Sigmoid colon (tissue), 7 donors: ENCODE measurements at places on chromosomes 6 and 20. TPM values are rescaled to one million over a fixed set of nuclear protein-coding genes. Genes with fewer than 3 reads are reported as not detected.
A peak's percentile ranks its signal among the peaks of the same experiment; 100 is the strongest.

- DNase-seq, result peak; percentile 62
- H3K27ac ChIP-seq, result no peak overlapping the region
- no peak overlapping the region for H3K4me3 ChIP-seq
- H3K4me1 ChIP-seq, result no peaks in the 10 kb centered on the region
- no peaks in the 10 kb centered on the region for H3K36me3 ChIP-seq
Observed at GRCh38 chr6:167572106-167572505, 247.2 kb downstream of the TTLL2 start.

- H3K36me3 ChIP-seq, result no peaks in the 10 kb centered on the region
- no peak overlapping the region for H3K4me3 ChIP-seq
- H3K27me3 ChIP-seq, result no peaks in the 10 kb centered on the region
- DNase-seq, result no peak
Observed at GRCh38 chr6:34179106-34179720, 33.3 kb upstream of the GRM4 start.

GRCh38 chr6:167211881-167212712, 54.3 kb upstream of the GPR31 start:
- H3K27ac ChIP-seq, result peak overlapping the region; percentile 60
- no peak overlapping the region for H3K4me3 ChIP-seq
- no peak for DNase-seq
- H3K36me3 ChIP-seq, result no peaks in the 10 kb centered on the region

GRCh38 chr6:14031516-14031915, 86.1 kb upstream of the CD83 start:
- H3K4me3 ChIP-seq, result no peak overlapping the region
- no peaks in the 10 kb centered on the region for H3K27me3 ChIP-seq
- H3K4me1 ChIP-seq, result peaks cover 16% of the 10 kb centered on the region
- DNase-seq, result no peak

DNA sequence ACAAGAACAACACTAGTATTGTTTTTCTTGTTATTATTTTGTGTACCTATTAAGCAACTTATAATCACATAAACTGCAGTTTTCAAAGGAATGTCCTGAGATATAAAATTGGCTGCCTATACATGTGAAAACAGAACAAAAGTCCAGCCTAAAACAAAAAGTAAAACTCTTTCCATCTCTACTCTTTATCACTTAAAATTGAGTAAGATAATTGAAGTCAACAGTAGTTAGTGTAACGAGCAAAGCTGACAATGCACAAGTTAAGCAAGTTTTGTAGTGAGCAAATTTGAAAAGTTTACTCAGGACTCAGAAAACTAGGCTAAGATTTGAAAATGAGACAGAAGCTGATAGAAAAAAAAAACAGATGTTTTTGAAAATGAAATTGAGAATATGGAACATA, 941.4 kb upstream of the MAN1A1 start:
- H3K36me3 ChIP-seq, result no peaks in the 10 kb centered on the region
- no peak overlapping the region for H3K4me3 ChIP-seq
- no peak for DNase-seq

Gene CTCFL
- not detected for total RNA-seq

GRCh38 chr6:150514806-150515380, 84.8 kb upstream of the PLEKHG1 start:
- H3K27me3 ChIP-seq, result no peaks in the 10 kb centered on the region
- H3K27ac ChIP-seq, result no peak overlapping the region
- no peak for DNase-seq
- H3K36me3 ChIP-seq, result no peaks in the 10 kb centered on the region
- no peaks in the 10 kb centered on the region for H3K4me1 ChIP-seq
- H3K4me3 ChIP-seq, result no peak overlapping the region

GRCh38 chr6:12371151-12371550, 81.0 kb downstream of the EDN1 start:
- no peak for DNase-seq
- no peak overlapping the region for H3K27ac ChIP-seq
- H3K36me3 ChIP-seq, result no peaks in the 10 kb centered on the region
- no peak overlapping the region for H3K4me3 ChIP-seq
- H3K4me1 ChIP-seq, result no peaks in the 10 kb centered on the region

Gene RAB22A
- 21.3 TPM for total RNA-seq

Gene PHF10
- total RNA-seq, result 64.8 TPM

- H3K4me1 ChIP-seq, result peaks cover 8% of the 10 kb centered on the region
- H3K27me3 ChIP-seq, result no peaks in the 10 kb centered on the region
- no peak overlapping the region for H3K4me3 ChIP-seq
- no peak overlapping the region for H3K27ac ChIP-seq
- H3K36me3 ChIP-seq, result no peaks in the 10 kb centered on the region
Observed at GRCh38 chr6:20711518-20711917, 177.3 kb downstream of the CDKAL1 start.

Gene DEFB124
- not detected for total RNA-seq

GRCh38 chr6:169751242-169752073, at the start of the genes DYNLT2 and ERMARD:
Gene DYNLT2 (minus strand): TSS chr6:169751572. CDS start chr6:169751458, 114 bp downstream.
Gene ERMARD (plus strand): TSS chr6:169751622. CDS start chr6:169751658, 36 bp downstream.
- no peaks in the 10 kb centered on the region for H3K27me3 ChIP-seq
- H3K4me1 ChIP-seq, result peaks cover 26% of the 10 kb centered on the region
- H3K27ac ChIP-seq, result peak within 1 kb of the TSS; percentile 97
- DNase-seq, result peak; percentile 96

Gene STK35
- 12.5 TPM for total RNA-seq

DNA sequence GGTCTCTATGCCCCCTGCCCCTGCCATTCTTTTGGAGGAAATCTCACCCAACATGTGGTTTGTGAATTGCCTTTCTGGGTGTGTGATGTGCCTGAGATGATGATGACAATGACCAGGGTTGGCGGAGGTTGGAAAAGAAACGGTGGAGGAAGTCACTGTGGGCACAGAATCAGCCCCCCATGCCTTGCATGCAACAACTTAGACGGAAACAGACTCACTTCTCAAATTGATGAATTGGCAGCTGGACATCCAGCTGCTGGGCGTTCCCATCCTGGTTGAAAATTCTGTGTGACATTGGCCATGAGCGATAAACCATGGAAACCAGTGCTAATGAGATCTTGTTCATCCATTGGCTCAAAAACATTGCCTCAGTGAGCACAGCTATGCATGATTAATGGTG, 95.8 kb upstream of the LY86 start:
- H3K4me3 ChIP-seq, result no peak overlapping the region
- DNase-seq, result no peak
- H3K27me3 ChIP-seq, result no peaks in the 10 kb centered on the region
- no peaks in the 10 kb centered on the region for H3K4me1 ChIP-seq
- no peak overlapping the region for H3K27ac ChIP-seq

GRCh38 chr20:56592211-56592610, 36.9 kb upstream of the TFAP2C start:
- DNase-seq, result no peak
- no peaks in the 10 kb centered on the region for H3K36me3 ChIP-seq

DNA sequence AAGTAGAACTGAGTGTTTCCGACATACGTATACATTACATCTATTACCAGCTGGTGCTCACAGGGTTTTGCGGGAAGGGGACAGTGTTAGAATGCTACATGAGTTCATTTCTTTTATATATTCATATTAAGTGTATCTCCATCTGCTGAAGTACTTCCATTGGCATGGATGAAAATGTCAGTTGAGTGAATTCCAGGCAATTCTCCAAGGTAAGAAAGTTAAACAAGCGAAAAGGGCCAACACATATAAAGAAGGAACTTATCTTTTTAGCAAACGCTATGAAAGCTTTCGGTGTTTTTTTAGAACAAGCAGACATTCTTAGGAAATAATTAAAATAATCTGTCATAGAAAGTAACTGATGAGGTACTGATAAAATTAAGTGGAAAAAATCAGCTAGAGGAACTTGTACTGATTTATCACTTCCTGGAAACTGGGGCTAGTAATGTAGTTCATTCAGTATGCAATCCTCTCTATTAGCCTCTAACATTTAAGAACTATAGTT, 34.6 kb downstream of the RNF146 start:
- H3K4me1 ChIP-seq, result peaks cover 38% of the 10 kb centered on the region
- H3K27ac ChIP-seq, result peak overlapping the region; percentile 39
- no peaks in the 10 kb centered on the region for H3K36me3 ChIP-seq
- no peak overlapping the region for H3K4me3 ChIP-seq

- H3K36me3 ChIP-seq, result no peaks in the 10 kb centered on the region
- no peak overlapping the region for H3K4me3 ChIP-seq
- peak; percentile 64 for DNase-seq
- H3K27ac ChIP-seq, result no peak overlapping the region
Observed at GRCh38 chr6:167565884-167566599, 241.2 kb downstream of the TTLL2 start.

GRCh38 chr6:57173056-57173885, 1.1 kb downstream of the BAG2 start:
- peaks cover 13% of the 10 kb centered on the region for H3K36me3 ChIP-seq
- H3K4me1 ChIP-seq, result peaks cover 42% of the 10 kb centered on the region
- peak overlapping the region; percentile 88 for H3K4me3 ChIP-seq
- no peaks in the 10 kb centered on the region for H3K27me3 ChIP-seq
- DNase-seq, result no peak

Gene FABP7
- total RNA-seq, result not detected

GRCh38 chr6:27145731-27146455, 101.6 kb upstream of the PRSS16 start:
- H3K4me1 ChIP-seq, result no peaks in the 10 kb centered on the region
- H3K36me3 ChIP-seq, result no peaks in the 10 kb centered on the region
- H3K27me3 ChIP-seq, result no peaks in the 10 kb centered on the region
- peak; percentile 94 for DNase-seq
- peak overlapping the region; percentile 59 for H3K4me3 ChIP-seq

- H3K27ac ChIP-seq, result no peak overlapping the region
- H3K4me1 ChIP-seq, result no peaks in the 10 kb centered on the region
- H3K27me3 ChIP-seq, result no peaks in the 10 kb centered on the region
- no peak overlapping the region for H3K4me3 ChIP-seq
- DNase-seq, result no peak
Observed at GRCh38 chr6:105901583-105901982, 184.6 kb upstream of the PRDM1 start.

- H3K4me3 ChIP-seq, result no peak within 1 kb of the TSS
- H3K36me3 ChIP-seq, result no peaks in the 10 kb centered on the region
- no peaks in the 10 kb centered on the region for H3K4me1 ChIP-seq
- H3K27me3 ChIP-seq, result no peaks in the 10 kb centered on the region
- DNase-seq, result no peak
Observed at GRCh38 chr20:45114465-45115385, at the start of gene WFDC5. Gene WFDC5 (minus strand): TSS chr20:45115174. CDS start chr20:45115083, 91 bp downstream.

- DNase-seq, result no peak
- H3K4me3 ChIP-seq, result no peak overlapping the region
- H3K36me3 ChIP-seq, result no peaks in the 10 kb centered on the region
- H3K27me3 ChIP-seq, result no peaks in the 10 kb centered on the region
- H3K27ac ChIP-seq, result no peak overlapping the region
- H3K4me1 ChIP-seq, result no peaks in the 10 kb centered on the region
Observed at GRCh38 chr6:107444277-107444676, 15.1 kb downstream of the PDSS2 start.

DNA sequence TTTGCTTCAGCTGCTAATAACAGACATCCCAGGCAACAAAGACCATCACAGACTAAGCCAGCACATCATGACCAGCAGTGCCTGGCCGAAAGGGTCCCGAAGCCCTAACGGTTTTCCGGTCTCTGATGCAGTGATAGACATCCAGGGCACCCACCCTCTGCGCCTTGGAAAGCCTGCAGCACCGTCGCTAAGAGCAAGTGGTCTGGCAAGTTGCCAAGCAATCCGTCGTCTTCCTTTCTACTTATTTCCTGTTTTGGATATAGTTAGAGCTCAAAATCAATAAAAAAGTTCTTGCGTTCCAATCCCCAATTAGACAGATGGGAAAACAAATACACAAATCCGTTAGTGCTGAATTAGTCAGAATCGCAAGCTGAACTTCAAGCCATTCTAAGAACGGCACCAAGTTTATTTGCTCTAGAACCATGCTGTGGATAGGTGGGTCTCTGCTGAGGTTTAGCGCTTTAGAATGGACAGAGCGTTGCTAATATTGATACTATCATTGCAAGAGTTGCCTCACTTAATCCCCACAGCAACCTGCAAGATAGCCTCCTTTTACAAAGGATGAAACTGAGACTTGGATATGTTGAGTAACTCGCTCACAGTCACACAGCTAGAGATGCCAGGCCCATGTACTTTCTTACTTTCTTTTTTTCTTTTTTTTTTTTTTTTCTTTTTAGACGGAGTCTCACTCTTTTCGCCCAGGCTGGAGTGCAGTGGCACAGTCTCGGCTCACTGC, 163.3 kb upstream of the SNX9 start:
- H3K27me3 ChIP-seq, result no peaks in the 10 kb centered on the region

Gene DBNDD2
- total RNA-seq, result 99.7 TPM

DNA sequence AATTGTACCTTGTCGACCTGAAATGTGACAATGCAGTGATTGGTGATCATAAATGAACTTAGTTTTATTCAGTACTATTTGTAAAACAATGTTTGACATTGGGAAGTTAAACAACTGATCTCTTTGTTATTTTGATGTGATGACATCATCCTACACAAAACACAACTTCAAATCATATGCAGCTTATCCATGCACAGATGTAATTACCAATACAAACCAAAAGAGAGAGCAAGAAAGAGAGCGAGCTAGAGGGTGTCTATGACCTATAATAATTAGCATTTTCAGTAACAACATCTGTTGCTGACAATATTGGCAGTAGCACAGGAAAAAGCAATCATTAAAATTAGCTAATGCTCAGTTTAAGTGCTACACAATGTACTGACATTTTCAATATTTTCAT, 320.9 kb downstream of the UTRN start:
- no peak for DNase-seq
- no peaks in the 10 kb centered on the region for H3K36me3 ChIP-seq
- no peak overlapping the region for H3K4me3 ChIP-seq
- no peaks in the 10 kb centered on the region for H3K27me3 ChIP-seq

Gene PRKN
- 14.6 TPM for total RNA-seq

DNA sequence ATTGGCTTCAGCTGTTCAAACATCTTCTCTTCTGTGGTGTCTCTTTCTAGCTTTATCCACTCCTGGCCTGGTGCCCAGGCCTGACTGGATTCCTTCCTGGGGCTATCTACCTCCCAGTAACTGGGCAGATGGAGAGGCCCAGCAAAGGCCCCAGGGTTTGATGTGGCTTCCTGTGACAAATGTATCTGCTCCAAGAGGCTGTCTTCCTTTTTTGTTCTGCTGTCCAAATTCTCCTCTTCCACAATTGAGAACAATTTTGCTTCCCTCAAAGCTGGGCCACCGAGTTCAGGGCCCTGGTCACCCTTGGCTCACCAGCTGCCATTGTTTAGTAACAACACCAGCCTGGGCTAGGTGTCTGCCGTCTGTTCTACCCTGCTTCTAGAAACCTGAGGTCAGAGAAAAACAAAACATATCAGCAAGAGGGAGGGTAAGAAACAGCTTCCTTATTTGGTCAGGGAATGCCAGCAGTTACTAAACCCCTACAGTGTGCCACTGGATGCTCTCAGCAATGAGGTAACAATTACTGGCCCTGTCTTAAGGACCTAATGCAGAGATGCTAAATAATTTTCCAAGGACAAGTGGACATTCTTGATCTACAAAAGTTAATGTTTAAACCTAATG, 3.9 kb downstream of the ZFP57 start:
- no peaks in the 10 kb centered on the region for H3K36me3 ChIP-seq
- H3K27ac ChIP-seq, result no peak overlapping the region
- no peak overlapping the region for H3K4me3 ChIP-seq
- DNase-seq, result no peak
- no peaks in the 10 kb centered on the region for H3K4me1 ChIP-seq

Gene CD93
- total RNA-seq, result 20.8 TPM

Gene MRPS10
- 27.7 TPM for total RNA-seq

Gene DSP
- total RNA-seq, result 5.0 TPM
